ENCODE measurements at places on chromosomes 13 and 19.

DNA sequence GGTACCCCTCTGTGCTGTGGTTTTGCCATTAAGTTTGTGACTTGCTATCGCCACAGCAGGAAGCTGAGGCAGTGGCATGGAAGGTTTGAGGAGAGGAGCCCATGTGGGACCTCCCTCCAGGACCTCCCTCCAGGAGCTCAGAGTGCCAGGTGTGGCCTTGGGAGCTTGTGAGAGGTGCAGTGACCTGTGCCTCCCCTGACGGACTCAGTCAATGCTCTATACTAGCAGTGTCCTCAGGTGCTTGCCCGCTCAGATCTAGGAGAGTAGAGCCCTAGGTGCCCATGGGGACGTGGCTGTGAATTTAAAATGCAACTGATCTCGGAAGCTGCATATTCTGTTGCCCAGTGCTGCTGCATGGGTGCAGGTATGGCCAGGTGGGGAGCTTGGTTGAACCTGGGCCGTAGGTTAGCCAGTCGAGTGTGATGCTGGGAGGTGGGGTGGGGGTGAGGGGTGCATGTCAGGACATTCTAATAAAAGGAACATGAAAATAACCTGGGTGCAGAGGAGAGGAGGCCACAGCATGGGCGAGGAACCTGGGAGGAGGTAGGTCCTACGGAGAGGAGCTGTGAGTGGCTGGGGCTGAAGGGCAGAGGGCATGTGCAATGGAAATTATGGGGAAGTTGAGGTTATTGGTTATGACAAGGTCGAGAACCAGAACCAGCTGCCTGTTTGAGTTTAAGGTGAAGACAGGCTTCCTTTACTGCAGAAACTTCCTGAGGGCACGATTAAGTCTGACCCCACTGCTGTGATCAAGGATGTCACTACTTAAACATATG is 41.6 kb downstream of the TEX29 start:
- no peak for DNase-seq

DNA sequence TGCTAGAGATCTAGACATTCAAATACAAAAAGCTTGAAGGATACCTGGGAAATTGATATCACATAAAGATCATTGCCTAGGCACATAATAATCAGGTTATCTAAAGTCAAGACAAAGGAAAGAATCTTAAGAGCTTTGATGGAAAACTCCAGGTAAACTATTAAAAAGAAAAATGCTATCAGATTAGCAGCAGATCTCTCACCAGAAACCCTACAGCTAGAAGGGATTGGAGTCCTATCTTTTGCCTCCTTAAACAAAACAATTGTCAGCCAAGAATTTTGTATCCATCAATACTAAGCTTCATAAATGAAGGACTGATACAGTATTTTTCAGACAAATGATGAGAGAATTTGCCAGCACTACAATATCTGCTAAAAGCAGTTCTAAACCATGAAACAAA is 682.4 kb upstream of the ATXN8OS start:
- no peak for DNase-seq

DNA sequence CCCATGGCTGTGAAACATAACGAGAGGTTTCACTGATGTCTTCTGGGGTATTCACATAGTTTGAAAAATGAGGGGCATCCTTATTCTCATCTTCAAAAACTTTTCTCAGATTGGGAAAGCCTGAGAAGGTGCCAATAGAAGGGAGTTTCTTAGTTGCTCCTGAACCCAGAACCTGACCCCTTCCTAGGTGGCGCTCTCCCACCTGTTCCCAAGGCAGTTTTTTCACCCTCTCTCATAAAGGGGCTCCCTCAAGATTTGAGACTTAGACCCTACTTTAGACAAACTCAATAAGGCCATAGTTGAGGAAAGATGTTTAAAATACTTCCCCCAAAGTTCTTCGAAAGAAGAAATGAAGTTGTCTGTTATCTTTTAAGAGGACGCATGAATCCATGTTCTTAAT is 142.2 kb downstream of the FGF9 start:
- no peak for DNase-seq

DNA sequence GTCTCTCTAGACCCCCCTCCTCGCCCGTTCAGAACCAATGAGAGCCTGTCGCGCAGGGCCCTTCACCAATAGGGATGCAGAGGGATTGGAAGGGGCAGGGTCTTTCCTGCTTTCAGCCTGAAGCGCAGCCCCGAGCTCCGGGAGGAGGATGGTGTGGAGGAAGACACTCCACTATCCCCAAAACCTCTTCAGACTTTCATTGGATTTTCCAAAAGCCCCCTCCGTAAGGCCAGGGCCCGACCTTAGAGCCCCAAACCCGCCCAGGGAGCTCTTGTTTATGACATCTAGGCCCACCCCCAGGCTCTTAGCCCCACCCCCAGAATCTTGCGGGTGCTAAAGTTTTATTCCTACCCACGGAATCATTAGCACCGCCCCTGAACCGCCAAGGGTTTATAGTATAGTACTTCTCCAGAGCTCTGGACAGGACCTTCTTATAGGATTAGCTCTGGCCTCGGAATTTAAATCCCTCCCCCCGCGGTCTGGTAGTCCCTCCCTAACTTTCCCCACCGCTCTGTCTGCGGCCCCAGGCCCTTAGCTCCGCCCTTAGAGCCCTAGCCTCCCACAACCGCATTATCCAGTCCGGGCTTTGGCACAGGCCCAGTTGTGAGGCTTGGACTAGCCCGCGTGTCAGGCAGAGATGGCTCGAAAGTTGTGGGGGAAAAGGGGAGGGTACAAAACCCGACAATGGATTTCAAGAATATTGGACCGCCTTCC is 6.6 kb upstream of the EML2 start:
- DNase-seq: peak; percentile 96

GRCh38 chr13:75704194-75704926 is 68.2 kb downstream of the LMO7 start:
- DNase-seq: no peak

DNA sequence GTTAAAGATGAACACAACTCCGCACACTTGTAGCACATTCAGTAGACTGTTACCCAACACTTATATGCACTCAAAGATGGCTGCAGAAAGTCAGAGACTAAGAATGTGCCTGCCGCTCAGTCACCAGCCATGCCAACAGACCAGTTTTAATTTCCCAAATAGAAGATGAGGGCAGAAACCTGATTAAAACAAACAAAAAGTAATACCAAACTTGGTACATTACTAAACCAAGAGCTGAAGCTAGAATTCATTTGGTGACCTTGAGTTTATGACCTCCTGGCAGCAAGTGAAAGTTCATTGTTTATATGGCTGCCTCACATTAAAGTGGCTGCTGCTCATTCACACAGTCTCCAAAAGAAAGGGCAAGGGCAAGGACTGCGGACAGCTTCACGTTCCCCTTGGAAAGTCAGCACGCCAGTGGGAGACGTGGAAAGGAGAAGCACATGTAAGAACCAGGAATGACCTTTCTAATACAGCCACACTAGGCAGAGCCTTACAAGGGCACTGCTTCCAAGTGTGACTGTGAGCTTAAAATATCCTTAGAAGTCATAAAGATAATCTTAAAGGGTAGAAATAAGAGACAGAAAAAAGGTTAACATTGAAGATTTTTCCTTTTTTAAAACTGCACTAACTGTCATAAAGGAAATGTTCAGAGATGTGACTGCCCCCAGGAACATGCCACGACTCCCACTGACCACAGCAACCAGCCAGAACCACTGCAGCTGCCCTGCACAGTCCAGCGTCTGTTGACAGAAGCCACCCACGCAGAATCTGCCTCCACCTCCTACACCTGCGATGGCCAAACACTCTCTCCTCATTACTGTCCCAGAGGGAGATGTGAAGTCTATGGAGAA is 73.5 kb downstream of the STK24 start:
- DNase-seq: no peak

DNA sequence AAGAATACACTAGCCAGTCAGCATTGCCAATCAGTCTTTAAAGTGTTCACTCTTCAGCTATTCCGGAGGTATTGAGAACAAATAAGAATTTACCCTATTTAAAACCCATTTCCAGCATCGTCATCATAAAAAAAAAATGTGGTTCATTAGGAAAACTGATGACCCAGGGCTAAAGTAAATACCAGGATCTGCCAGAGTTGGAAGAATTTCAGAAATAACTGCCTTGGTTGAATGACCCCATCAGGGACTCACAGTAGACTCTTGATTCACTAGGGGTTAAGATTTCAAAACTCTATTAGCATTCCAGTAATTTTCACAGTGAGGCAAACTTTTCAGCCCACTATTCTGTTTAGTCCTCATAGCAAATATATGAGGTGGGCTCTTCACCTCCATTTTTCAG is 377.0 kb downstream of the ITGBL1 start:
- no peak for DNase-seq

DNA sequence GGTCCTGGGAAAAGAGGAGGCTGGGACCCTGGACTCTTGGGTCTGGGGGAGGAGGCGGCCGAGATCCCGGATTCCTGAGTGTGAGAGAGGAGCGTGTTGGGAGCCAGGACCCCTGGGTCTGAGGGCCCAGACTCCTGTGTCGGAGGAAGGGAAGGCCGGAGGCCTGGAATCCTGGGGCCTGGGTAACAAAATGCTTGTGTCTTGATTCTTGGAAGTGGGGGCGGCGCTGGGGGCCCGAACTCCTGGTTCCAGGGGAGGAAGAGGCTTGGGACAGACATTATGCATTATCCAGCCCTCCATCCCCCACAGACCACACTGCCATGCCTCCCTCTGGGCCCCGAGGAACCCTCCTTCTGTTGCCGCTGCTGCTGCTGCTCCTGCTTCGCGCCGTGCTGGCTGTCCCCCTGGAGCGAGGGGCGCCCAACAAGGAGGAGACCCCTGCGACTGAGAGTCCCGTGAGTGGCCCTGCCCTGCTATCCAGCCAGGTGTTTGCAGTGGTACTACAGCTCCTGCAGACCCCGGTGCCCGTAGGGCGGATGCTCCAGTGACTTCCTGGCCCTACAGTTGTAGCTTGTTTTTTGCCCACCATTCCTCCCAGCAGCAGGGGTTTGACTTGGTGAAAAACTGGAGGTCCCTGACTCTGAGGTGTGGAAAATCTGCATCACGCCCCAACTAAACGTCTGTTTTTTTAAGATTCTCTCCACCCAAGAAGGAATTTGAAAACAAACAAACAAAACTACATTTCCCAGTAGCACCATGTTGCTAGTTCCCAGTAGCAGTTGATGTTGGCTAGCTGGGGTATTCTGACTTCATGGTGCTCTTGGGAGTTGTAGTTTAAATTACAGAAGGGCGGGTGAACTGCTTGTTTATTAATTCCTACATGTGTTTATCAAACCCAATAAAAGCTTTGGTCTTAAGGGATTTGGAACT is 630 bp downstream of the NUCB1 start:
- no peak for DNase-seq

- no peak for DNase-seq
These were observed 121.5 kb downstream of the LHFPL6 start for GRCh38 chr13:39481491-39481890.

GRCh38 chr13:86665842-86666241 is 866.6 kb upstream of the SLITRK6 start:
- no peak for DNase-seq

GRCh38 chr13:97191615-97192014 is 30.5 kb upstream of the MBNL2 start:
- peak; percentile 34 for DNase-seq
